ENCODE measurements at places on chromosomes 3 and 15. TPM values are rescaled to one million over a fixed set of nuclear protein-coding genes. Genes with fewer than 3 reads are reported as not detected.
A peak's percentile ranks its signal among the peaks of the same experiment; 100 is the strongest.

GRCh38 chr3:38738630-38739395, 77.2 kb downstream of the SCN10A start:
- H3K27ac ChIP-seq: no peak overlapping the region
- no peak overlapping the region for H3K4me3 ChIP-seq
- peak; percentile 72 for DNase-seq
- no peaks in the 10 kb centered on the region for H3K36me3 ChIP-seq

DNA sequence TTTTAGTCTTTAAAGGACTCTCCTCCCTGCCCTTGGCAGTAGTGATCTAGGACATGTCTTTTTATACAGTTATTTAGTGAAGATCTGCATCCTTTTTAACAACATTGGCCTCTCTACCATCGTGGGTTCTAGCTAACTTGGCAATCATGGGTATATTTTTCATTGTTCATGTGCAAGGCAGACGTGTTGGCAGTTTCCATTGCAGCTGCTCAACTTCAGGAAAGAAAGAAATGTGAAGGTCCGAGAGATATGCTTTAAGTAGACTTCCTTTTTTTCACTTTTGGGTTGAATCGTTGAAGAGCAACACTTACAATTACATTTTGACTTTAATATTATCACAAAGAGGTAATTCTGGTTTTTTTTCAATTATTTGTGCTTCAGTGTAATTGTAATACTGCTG, 172.6 kb downstream of the SATB1 start:
- no peak for DNase-seq
- H3K27me3 ChIP-seq: peaks cover 3% of the 10 kb centered on the region
- no peak overlapping the region for H3K27ac ChIP-seq

DNA sequence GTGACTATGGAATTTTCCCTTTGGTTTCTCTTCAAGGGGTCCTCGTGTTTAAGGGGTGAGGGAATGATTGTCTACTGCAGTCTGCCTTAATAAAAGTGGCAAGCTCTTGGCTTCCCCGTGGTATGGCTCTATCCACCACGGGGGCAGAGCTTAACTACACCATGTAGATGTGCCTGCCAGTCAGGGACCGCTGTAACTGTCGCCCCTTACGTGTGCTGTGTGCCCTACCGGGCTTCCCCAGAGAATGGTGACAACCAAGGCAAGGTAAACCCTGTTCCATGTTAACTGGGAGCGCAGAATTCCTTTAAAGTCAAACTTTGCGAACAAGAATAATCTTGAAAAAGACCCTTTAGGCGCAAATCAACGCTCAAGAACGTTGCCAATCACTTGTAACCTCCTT, 966 bp upstream of the C3orf80 start:
- no peaks in the 10 kb centered on the region for H3K36me3 ChIP-seq
- DNase-seq: peak; percentile 10
- H3K4me1 ChIP-seq: peaks cover 10% of the 10 kb centered on the region
- H3K27ac ChIP-seq: no peak overlapping the region

GRCh38 chr15:51938286-51938685, 33.3 kb downstream of the LEO1 start:
- no peak for DNase-seq
- no peak overlapping the region for H3K4me3 ChIP-seq
- peaks cover 2% of the 10 kb centered on the region for H3K4me1 ChIP-seq
- H3K27ac ChIP-seq: peak overlapping the region; percentile 21

DNA sequence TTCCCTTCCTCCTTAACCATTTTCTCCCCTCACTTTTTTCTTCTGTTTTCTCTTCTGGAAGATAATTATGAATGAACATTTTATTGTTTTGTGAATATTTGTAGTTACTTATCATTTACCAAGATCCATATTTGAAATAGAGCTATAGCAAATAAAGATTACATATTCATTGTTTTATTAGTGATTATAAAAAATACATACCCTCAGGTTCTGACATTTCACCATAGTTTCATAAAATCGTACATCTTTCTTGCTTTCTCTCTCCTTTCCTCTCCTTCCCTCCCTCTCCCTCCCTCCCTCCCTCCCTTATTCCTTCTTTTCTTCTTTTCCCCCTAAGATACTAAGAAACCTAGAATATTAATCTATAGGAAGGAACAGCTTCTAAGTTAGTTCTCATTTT, 410.9 kb upstream of the GOLIM4 start:
- H3K4me3 ChIP-seq: no peak overlapping the region
- no peaks in the 10 kb centered on the region for H3K36me3 ChIP-seq
- no peaks in the 10 kb centered on the region for H3K4me1 ChIP-seq

DNA sequence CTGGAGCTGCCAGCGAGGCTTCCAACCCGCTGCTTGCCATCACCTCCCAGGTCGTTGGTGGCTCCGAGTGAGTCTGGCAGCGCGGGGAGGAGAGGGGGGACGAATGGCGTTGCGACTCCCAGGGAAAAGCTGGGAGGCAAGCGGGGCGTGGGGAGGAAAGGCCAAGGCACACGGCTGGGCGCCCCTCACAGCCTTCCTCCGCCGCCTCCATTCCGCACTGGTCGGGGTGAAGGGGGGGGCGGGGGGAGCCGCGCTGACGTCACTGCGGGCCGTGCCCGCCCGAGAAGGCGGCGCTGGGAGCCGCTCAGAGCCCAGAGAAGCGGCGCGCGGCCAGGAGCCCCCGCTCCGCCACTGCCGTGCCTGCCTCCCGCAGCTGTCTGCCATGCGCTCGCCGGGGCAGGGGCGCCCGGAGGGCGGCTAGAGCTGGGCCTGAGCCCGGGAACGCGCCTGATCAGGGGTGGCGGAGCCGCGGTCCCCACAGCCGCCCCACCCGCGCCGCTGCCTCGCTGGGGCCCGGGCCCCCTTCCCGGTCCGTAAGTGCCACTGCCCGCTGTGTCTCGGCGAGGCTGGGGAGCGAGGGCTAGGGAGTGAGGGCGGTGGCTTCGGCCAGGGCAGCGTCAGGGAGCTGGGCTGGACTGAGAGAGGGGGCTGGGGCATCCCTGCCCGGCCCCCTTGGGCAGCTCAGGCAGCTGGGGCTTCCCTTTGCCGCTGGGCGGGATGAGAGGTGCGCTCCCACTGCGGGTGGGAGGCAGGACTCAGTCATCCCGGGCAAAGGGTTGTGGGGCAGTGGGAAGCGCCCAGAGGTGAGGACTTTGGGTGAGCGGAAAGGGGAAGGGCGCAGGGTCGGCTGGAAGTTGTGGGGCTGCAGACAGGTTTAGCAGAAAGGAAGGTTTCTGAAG, 27.8 kb upstream of the POLG start:
- peaks cover 75% of the 10 kb centered on the region for H3K27me3 ChIP-seq
- peaks cover 4% of the 10 kb centered on the region for H3K4me1 ChIP-seq
- H3K27ac ChIP-seq: no peak overlapping the region
- H3K4me3 ChIP-seq: no peak overlapping the region

DNA sequence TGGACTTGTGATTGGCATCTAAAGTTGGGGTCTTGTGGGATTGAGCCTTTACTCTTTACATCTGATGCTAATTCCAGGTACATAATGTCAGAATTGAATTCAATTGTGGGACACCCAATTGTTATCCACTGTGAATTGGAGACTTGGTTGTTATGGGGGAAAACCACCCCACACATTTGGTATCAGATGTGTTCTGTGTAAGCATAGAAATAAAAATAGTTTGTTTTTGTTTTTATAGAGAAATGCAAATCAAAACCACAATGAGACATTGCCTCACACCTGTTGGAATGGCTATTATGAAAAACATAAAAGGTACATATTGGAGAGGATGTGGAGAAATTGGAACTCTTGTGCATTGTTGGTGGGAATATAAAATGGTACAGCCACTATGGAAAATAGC, 58.5 kb downstream of the CPA3 start:
- no peaks in the 10 kb centered on the region for H3K36me3 ChIP-seq
- H3K27me3 ChIP-seq: peaks cover 7% of the 10 kb centered on the region
- H3K27ac ChIP-seq: no peak overlapping the region
- no peak for DNase-seq

GRCh38 chr15:68991723-68992122, 22.8 kb upstream of the NOX5 start:
- no peaks in the 10 kb centered on the region for H3K4me1 ChIP-seq
- H3K36me3 ChIP-seq: no peaks in the 10 kb centered on the region
- H3K27me3 ChIP-seq: peaks cover 2% of the 10 kb centered on the region
- no peak for DNase-seq

- no peak for DNase-seq
- peak overlapping the region; percentile 42 for H3K27ac ChIP-seq
- H3K36me3 ChIP-seq: peaks cover 29% of the 10 kb centered on the region
Measured at GRCh38 chr3:50567011-50567385, 549 bp downstream of the C3orf18 start.

DNA sequence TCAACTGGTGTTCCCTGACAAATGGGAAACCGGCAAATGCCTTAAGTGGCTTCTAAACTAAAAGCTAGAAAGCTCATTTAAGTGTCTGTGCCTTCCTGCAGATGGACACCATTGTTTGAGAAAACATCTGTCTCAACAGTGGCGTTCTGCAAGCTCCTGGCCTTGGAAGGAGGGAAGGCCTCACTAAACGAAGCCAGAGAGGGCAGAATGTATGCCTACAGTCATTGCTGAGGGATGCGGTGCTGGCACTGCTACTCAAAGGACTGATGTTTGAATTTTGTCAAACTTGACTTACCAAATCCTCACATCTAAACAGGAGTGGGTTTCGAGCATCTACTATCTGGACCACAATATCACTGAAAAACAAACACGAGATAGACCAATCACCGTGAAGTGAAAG, 12.2 kb downstream of the LSG1 start:
- no peak overlapping the region for H3K4me3 ChIP-seq
- DNase-seq: no peak
- H3K27ac ChIP-seq: no peak overlapping the region
- H3K36me3 ChIP-seq: peaks cover 43% of the 10 kb centered on the region

GRCh38 chr3:127749361-127749760, 73.0 kb downstream of the MGLL start:
- H3K27ac ChIP-seq: no peak overlapping the region
- no peak for DNase-seq
- no peaks in the 10 kb centered on the region for H3K36me3 ChIP-seq
- no peak overlapping the region for H3K4me3 ChIP-seq
- H3K27me3 ChIP-seq: peaks cover 6% of the 10 kb centered on the region

DNA sequence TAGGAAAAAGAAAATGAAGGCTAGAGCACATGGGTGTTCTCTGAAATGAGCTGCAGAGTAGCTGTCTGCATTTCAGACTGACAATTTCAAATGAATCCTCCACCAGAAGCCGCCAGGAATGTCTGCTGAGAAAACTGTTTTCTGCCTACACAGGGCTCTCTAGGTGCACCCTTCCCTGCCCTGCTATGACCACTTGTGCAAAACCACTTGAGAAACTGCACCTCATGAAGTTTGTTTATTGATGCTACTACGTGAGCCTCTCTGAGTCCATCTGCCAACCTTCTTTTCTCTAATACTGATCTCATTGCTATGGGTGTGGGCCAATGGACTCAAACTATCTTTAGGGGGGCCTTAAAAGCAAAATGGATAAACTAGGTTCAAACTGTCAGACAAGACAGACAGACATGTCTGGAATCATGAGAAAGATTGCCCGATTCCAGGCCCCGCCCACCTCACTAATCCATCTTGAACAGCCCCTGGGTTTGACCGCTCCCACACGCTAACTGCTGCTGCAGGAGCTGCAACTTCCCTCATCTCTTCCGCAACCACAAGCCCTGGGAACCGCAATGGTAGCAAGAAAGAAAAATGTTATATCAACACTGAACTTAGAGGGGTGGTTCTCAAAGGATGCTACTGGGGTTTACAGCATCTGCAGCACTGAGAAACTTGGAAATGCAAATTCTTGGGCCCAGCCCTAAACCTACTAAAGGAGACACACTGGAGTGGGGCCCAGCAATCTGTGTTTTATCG, 9.0 kb upstream of the CD47 start:
- H3K4me3 ChIP-seq: no peak overlapping the region
- H3K27ac ChIP-seq: no peak overlapping the region
- H3K27me3 ChIP-seq: no peaks in the 10 kb centered on the region
- peaks cover 51% of the 10 kb centered on the region for H3K4me1 ChIP-seq

- H3K27me3 ChIP-seq: no peaks in the 10 kb centered on the region
- no peak overlapping the region for H3K27ac ChIP-seq
- no peak overlapping the region for H3K4me3 ChIP-seq
- H3K4me1 ChIP-seq: no peaks in the 10 kb centered on the region
- peaks cover 11% of the 10 kb centered on the region for H3K36me3 ChIP-seq
- DNase-seq: peak; percentile 42
Measured at GRCh38 chr3:142180761-142181362, 31.5 kb upstream of the TFDP2 start.

- H3K4me3 ChIP-seq: no peak overlapping the region
- H3K27me3 ChIP-seq: no peaks in the 10 kb centered on the region
- DNase-seq: no peak
- no peaks in the 10 kb centered on the region for H3K36me3 ChIP-seq
- no peaks in the 10 kb centered on the region for H3K4me1 ChIP-seq
Measured at GRCh38 chr3:178436773-178437172, 99.5 kb upstream of the KCNMB2 start.

- peaks cover 6% of the 10 kb centered on the region for H3K36me3 ChIP-seq
- peaks cover 32% of the 10 kb centered on the region for H3K4me1 ChIP-seq
- H3K4me3 ChIP-seq: no peak overlapping the region
- peak; percentile 79 for DNase-seq
- H3K27ac ChIP-seq: no peak overlapping the region
- H3K27me3 ChIP-seq: no peaks in the 10 kb centered on the region
Measured at GRCh38 chr3:50324351-50325112, 2.0 kb upstream of the HYAL2 start.

DNA sequence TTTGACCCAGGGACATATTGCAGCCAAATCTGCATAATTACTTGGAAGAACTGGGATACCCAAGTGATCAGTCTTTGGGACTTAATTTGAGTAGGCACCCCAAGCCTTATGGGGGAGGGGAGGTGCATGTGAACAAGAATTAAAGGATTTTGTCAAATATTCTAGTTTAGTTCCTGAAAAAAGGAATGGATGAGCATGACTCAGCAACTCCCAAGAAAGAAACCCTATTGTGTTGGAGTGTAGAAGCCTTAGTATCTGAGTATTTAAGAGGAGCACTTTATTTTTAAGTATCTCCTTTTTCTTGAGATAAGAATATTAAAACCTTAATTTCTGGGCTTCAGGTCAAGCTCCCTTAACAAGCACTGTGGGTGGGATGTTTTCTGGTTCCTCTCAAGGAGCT, 222.4 kb downstream of the CD47 start:
- no peak overlapping the region for H3K4me3 ChIP-seq
- no peaks in the 10 kb centered on the region for H3K27me3 ChIP-seq
- H3K27ac ChIP-seq: no peak overlapping the region
- no peak for DNase-seq

- no peak overlapping the region for H3K27ac ChIP-seq
- no peak overlapping the region for H3K4me3 ChIP-seq
- H3K36me3 ChIP-seq: no peaks in the 10 kb centered on the region
- DNase-seq: peak; percentile 75
Measured at GRCh38 chr3:128426128-128426921, 40.4 kb downstream of the DNAJB8 start.

GRCh38 chr15:91974321-91974720, 120.8 kb downstream of the SLCO3A1 start:
- no peak for DNase-seq
- H3K4me3 ChIP-seq: no peak overlapping the region
- H3K36me3 ChIP-seq: no peaks in the 10 kb centered on the region
- peaks cover 7% of the 10 kb centered on the region for H3K4me1 ChIP-seq
- H3K27me3 ChIP-seq: no peaks in the 10 kb centered on the region
- H3K27ac ChIP-seq: no peak overlapping the region

- H3K36me3 ChIP-seq: no peaks in the 10 kb centered on the region
- H3K27me3 ChIP-seq: peaks cover 11% of the 10 kb centered on the region
- H3K4me1 ChIP-seq: no peaks in the 10 kb centered on the region
- DNase-seq: no peak
- no peak overlapping the region for H3K27ac ChIP-seq
Measured at GRCh38 chr3:190396001-190396400, 8.0 kb downstream of the CLDN16 start.

The TMOD2 gene
- total RNA-seq: 6.9 TPM

The ZDHHC19 gene
- not detected for total RNA-seq

The NPRL2 gene
- 43.0 TPM for total RNA-seq

The SIN3A gene
- total RNA-seq: 87.4 TPM

The GPR62 gene
- not detected for total RNA-seq

The MEF2A gene
- 20.9 TPM for total RNA-seq

The TRNT1 gene
- total RNA-seq: 51.4 TPM

The GOLGA8S gene
- 0.11 TPM for total RNA-seq

The SYNPR gene
- total RNA-seq: not detected

Data from activated CD4-positive, alpha-beta T cell treated with anti-CD3 and anti-CD28 coated beads for 36 hours (primary cell).